ENCODE measurements at places on chromosomes 2 and 18.

- DNase-seq, result no peak
Measured at GRCh38 chr2:167294776-167295140, 406.5 kb downstream of the XIRP2 start.

DNA sequence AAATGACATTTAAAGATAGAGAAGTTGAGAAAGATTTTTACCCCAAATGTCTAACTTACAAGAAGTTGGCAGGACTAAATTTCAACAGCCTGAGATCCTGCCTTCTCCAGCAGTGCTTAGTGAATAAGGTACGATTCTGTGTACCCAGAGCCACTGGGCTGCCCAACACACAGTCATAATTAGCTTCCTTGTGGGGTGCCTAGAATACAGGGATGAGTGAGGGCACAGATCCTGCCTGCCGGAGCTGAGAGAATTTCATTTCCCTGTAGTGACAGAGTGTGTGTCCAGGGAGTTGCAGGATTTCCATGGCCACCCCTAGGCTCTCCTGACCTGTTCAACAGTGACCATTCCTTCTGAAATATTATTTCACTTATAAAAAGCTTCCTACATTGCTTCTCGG is 27.0 kb downstream of the GREB1 start:
- DNase-seq, result no peak

- DNase-seq, result no peak
Measured at GRCh38 chr2:7660816-7661215, 743.6 kb downstream of the RNF144A start.

GRCh38 chr2:163884416-163884815 is 148.6 kb upstream of the FIGN start:
- DNase-seq, result no peak

GRCh38 chr2:175575346-175576258 is 394.1 kb upstream of the ATP5MC3 start:
- DNase-seq, result no peak

- DNase-seq, result no peak
Measured at GRCh38 chr18:21703241-21703820, 1.2 kb downstream of the ABHD3 start.

DNA sequence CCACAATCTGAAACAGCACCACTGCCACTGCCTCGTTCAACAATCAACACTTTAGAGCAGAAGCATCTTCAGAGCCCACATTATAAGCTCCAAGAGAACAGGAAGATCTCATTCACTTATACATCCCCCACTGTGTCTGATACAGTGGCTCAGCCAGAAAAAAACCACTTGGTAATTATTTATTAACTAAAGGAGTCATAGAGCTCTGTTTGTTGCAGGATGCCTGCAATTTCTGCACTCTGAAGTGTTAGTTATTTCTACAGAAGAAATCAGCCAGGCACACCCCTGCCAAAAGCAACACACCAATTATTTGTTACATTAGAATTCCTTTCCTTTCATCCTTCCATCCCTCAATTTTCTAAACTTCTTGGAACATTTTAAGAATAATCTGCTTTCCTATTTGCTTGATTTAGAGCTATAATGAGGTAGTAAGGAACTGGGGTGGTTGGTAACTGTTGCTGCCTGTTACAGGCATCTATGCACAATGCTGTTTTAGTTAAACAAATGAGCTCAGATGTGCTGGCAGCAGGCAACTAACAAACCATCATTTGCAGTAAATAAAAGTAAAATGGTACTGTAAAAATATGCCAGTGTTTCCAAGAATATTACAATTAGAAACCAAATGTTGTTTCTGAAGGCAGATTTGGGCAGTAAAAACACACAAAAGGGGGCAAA is 59.9 kb downstream of the DYM start:
- no peak for DNase-seq

GRCh38 chr2:23545396-23545795 is 160.4 kb downstream of the KLHL29 start:
- no peak for DNase-seq

GRCh38 chr2:81283081-81283480 is 978.5 kb upstream of the LRRTM1 start:
- no peak for DNase-seq

DNA sequence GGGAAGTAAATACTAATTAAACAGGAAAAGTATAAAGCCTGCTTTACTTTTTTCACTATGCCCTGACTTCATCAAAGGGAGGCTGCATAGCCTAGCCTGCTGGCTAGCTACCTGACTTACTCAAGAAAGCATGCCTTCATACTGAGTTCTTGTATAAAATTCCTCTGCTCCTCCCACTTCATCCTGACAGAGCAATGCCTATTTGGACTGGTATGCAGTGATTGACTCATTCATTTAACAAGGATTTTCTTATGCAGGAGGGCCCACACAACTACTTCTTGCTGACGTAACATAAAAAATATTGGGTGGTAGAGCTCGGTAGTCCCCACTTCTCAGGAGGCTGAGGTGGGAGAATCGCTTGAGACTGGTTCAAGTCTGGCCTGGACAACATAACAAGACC is 70.5 kb downstream of the PRPF40A start:
- no peak for DNase-seq

DNA sequence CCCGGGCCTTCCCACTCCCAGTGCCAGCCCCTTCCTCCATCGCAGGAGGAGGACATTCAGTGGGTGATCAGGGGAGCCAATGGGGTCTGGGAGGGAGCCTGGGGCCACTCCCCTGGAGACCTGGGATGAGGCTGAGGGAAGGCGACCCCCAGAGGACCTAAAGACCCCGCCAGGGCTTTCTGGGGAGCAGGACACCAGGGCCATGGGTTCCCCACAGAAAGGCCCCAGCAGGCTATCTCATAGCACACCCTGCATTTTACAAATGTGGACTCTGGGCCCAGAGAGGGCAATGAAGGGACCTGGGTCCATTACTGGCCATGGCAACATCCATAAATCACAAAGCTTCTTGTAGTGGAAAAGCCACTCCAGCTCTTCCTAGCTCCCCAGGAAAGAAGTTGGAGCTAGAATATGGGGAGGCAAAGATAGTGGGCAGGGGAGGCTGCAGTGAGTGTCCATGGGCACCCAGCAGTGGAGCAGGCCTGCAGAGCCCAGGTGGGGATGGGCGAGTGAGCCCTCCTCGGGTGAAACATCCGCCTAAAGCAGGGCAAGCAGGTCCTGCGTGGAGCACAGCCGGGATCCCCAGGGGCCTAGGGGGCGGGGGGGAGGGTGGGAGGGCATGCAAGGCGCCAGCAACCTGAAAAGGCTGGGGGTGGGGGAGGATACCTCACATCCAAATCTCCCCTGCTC is 13.8 kb downstream of the CYP26B1 start:
- DNase-seq, result no peak

Measured in activated CD4-positive, alpha-beta T cell treated with anti-CD3 and anti-CD28 coated beads for 24 hours (primary cell).